Right cardiac atrium (tissue), 5 donors: ENCODE measurements at places on chromosomes 12 and 14.
A peak's percentile ranks its signal among the peaks of the same experiment; 100 is the strongest.

GRCh38 chr12:26410689-26411088 lies 215.3 kb downstream of the SSPN start:
- DNase-seq = no peak

DNA sequence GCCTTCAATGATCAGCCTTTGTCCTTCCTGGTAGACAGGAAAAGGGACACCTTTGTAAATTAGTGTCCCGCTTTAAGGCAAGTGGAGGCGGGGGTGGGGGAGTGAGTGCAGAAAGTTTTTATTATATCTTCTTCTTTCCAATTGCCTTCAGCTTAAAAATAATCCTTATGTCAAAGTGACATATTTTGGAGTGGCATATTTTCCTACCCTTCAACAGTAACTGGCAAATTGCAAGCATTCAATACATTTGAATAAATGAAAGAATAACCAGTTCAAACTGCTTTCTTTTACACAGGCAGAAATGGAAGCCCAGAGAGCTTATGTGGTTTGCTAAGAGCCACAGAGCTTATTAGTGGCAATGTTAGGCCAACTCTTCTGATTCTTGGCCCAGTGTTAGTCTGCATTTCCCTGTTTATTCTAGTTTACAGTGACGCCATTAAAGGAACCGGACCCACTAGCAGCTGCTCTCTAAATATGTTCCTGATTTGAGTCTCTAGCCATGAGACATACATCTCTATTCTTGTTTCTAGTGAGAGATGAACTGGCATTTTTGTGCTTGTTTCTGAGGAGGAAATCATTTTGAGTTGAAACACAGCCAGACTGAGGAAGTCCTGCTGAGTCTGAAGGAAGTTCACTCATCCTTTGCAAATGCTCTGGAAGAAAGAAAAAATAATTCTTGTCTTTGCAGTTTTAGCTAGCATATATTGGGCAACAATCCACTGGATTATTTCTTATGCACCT lies 468.7 kb downstream of the NOVA1 start:
- no peak for DNase-seq

DNA sequence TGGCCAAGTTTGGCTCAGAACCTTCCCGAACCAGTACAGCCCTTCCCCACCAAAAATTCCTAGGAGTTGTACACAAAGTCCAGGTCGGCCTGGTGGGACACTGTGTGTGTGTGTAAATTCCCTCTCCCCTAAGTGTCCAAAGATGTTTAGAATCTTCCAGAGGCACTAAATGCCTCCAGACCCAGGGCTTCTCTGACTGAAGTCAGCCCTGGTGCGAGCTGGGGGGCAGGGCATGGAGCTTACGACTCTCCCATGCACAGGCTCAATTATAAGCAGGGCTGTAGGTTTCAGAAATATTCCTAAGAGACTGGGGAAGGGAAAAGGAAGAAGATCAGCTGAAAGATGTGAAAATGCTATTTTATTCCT lies 106.9 kb upstream of the ATF7IP start:
- peak; percentile 52 for DNase-seq

GRCh38 chr12:51917041-51917590 lies 9.8 kb downstream of the ACVRL1 start:
- DNase-seq = no peak

- no peak for DNase-seq
Observed at GRCh38 chr12:46160981-46161690, 107.7 kb downstream of the SLC38A1 start.

- DNase-seq = no peak
Observed at GRCh38 chr12:7907009-7907408, 29.0 kb downstream of the SLC2A3 start.

DNA sequence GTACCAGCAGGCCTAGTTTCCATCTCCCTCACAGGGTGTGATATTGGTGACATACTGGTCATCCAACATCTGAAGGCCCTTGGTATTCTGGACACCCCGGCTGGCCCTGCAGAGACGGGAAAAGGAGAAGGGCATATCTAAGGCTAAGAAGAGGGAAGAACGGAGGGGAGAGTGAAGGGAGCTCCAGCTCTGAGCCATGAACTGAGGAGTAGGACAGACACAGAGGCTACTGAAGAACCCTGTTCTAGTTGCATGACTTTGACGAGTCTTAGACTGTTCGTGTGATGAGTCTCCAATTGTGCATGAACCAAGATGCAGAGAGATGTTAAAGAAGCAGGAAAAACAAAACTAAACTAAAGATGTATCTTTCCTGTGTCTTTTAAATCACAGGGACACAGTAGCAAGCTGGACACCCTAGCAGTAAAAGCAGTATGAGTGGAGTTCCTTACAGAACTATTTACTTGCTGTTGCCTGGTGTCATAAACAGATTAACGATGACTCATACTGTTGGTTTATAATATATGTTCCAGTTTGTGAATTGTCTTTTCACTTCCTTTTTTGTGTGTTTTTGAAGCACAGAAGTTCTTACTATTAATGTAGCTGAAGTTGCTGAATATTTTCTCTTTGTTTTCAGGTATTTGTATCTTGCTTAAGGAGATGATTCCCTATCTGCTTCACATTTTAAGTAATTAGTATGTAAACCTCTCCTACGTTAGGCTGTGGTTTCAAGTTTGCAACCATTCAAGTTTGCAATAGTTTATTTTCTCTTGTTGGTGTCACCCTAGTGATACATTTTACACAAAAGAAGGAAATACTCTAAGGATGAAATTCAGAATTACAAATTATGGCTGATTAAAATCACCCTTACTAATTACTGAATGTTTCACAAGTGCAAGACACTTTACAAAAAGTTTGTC lies 15.7 kb downstream of the FAR2 start:
- DNase-seq = no peak

- DNase-seq = no peak
Observed at GRCh38 chr12:1553987-1554982, 40.1 kb downstream of the FBXL14 start.

GRCh38 chr12:89662623-89663022 lies 46.0 kb downstream of the ATP2B1 start:
- DNase-seq = no peak

GRCh38 chr12:110344657-110345056 lies 58.9 kb downstream of the ANAPC7 start:
- DNase-seq = no peak

GRCh38 chr12:94458877-94459727 lies 565 bp downstream of the CEP83 start:
- DNase-seq = no peak

GRCh38 chr12:94309373-94309772 lies 150.3 kb downstream of the CEP83 start:
- DNase-seq = no peak

DNA sequence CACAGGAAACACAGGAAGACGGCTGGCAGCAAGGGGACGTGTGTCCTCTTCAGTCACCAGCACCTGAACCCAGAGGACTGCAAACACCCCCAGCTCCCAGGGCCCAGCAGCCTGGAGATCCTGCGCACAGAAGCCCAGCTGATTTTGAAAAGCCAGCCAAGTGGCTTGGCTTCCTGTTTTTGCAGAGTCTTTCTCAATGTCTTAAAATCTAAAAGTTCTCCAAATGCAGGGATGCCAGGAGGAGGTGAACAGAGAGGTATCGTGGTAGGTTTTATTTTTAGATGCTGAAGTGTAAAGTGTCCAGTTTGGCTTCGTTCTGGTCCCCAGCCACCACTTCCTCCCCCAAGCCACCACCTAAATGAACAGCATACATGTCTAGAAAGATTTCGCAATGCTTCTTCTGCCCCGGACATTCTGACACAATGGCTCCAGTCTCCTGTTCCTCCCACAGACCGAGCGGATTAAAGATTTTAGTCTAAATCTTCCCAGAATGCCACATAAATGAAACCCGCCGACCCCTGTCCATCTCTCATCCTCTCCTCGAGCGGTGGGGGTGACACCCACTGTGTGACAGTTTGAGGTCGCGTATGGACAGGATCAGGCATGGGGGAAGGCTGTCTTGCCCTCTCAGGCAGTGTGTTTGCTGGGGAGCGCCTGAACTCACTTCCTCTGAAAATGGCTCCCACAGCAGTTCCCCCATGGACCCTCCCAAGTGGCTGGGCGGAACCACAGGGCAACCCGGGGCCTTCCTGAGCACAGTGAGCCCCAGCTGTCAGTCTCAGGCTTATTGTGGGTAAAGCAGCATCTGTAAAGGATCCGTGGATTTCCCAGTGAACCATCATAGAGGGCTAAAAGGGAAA lies 41.6 kb downstream of the ITPK1 start:
- DNase-seq = peak; percentile 83

DNA sequence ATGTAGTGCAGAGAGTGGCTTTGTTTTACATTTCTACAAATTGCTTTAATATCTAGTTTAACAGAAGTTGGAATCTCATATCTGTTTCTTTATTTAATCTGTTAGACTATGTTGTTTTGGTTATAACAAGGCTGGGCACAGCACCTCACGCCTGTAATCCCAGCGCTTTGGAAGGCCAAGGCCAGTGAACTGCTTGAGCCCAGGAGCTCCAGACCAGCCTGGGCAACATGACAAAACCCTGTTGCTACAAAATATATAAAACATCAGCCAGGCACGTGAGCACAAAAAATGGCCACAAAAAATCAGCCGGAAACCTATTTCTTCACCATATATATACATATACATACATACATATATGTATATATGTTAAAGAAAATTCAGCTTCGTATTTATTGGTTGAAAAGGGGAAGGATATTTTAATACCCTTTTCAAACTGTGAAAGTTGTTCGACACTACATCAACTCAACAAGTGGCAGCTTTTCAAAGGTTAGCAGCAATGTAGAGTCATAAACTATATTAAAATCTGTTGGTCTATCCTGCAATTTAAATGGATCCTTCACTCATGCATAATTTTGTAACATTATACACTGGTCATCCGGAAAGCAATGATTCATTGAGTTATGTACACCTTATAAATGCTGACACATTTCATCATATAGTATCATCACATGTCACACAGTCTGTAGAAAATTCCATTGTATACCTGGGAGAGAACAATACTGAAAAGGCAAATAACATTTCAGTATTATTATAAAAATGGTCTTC lies 7.1 kb downstream of the NR2C1 start:
- DNase-seq = no peak

DNA sequence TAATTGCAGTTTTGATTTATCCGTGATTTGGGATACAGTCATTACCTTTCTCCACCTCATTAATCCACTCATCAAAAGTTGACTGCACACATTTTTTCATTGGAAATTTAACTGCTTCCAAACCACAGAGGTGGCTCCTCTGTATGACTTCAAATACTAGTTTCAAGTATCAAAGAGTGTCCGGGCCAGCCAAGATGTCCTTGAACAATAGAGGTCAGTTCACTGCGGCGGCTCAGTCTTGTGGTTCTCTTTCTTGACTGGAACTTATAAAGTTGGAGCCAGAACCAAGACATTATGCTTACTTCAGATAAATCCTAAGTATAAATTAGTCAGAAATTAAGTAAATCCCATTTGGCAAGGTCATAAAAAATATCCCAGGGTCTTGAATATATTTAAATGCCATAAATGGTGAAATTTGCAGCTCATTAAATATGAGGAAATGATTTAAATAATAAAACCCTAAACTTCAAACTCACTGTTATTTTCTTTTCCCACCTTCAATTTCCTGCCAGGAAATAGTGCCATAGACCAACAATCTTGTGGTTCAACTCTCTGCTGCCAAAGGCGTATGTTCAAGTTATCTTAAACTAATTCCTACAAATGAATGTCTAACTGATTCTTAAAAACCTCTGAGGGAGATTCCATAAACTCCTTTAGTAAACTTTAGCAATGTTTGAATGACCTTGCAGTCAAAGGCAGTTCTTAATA lies 360.8 kb downstream of the AEBP2 start:
- peak; percentile 32 for DNase-seq

GRCh38 chr12:50720501-50720900 lies 43.4 kb upstream of the ATF1 start:
- DNase-seq = no peak

DNA sequence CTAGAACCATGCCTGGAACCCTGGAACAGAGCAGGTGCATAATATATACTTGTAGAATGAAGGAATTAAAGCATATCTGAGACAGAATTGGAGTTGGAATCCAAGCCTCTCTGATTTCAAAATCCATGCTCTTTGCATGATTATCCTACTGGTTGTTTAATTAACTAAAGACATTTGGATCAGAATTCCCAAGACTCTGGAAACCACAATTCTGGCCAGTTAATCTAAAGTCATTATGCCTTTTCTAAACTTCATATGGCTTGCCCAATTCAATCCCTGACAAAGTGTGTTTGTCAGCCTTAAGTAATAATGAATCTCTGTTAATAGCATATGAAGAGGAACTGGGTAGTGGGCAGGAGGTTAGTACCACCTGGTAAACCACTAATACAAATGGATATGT lies 422.6 kb downstream of the ATP23 start:
- no peak for DNase-seq

DNA sequence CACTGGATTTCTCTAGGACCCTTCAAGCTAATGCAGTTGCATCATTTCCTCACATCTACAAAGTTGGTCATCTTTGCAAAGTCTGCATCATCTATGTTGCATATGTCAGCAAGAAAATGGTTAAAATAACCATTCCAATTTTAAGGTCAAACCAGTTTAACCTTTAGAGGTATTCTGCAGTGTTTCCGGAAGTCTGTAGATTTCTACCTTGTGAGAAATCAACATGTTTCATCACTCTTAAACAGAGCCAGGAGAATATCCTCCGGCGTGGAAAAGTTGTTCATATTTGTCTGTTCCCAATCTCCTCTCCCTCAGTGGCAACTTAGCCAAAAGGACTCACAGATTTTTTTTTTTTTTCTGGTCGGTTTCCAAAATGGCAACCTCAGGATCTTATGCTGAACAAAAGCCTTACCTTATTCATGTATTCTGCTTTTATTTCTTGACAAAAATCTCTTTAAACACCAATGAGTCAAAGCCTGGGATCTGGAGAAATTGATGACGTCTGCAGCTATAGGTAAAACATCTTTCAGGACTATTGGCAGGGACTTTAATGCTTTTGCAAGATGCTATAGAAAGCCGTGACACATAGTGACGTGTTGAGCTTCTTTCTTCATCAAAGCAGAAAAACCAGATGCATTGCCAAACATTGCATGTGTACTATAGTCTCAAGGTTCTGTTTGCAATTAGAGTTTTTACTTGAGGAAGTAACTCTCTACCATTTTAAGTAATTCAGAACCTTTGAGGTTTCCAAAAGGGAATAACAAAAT lies 16.0 kb upstream of the CDK17 start:
- no peak for DNase-seq

DNA sequence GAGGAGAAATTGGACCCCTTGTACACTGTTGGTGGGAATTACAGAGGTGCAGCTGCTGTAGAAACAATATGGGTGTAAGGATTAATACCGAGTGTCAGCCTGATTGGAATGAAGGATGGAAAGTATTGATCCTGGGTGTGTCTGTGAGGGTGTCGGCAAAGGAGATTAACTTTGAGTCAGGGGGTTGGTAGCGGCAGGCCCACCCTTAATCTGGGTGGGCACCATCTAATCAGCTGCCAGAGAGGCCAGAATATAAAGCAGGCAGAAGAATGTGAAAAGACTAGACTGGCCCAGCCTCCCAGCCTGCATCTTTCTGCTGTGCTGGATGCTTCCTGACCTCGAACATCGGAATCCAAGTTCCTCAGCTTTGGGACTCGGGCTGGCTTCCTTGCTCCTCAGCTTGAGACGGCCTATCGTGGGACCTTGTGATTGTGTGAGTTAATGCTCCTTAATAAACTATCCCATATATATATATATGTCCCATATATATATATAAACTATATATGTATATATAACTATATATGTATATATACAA lies 38.4 kb upstream of the PPP2R5C start:
- DNase-seq = no peak
